ENCODE measurements at places on chromosomes 7 and 10.

GRCh38 chr7:78465894-78466293, 667.3 kb downstream of the PHTF2 start:
- no peak for DNase-seq

DNA sequence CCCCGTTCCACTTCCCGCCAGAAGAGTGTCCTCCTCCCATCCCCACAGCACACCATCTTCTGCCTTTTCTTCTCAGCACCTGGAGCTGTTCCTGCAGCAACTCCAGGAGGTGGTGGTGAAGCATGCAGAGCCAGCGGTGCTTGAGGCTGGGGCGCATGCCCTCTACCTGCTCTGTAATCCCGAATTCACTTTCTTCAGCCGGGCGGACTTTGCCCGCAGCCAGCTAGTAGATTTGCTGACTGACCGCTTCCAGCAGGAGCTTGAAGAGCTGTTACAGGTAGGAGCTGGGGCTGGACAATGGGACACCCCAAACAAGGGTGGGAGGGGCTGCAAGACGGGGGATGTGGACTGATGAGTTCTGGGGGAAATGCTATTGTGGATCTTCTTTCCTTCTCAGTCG, 19.1 kb upstream of the PVRIG start:
- DNase-seq: no peak

DNA sequence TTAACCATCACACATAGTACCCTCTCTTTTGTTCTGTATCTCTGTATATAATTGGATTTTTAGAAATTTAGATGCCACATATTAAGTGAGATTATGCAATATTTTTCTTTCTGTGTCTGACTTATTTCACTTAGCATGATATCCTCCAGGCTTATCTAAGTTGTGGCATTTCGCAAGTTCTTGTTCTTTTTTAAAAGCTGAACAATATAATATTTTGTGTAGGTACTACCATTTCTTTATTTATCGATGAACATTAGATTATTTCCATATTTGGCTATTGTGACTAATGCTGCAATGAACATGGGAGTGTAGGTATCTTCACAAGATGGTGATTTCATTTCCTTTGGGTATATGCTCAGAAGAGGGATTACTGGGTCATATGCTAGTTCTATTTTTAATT, 295.0 kb downstream of the SUGCT start:
- no peak for DNase-seq

GRCh38 chr7:48154792-48155413, 16.4 kb upstream of the ABCA13 start:
- DNase-seq: peak; percentile 38

GRCh38 chr7:77680266-77680665, 16.0 kb upstream of the RSBN1L start:
- no peak for DNase-seq

DNA sequence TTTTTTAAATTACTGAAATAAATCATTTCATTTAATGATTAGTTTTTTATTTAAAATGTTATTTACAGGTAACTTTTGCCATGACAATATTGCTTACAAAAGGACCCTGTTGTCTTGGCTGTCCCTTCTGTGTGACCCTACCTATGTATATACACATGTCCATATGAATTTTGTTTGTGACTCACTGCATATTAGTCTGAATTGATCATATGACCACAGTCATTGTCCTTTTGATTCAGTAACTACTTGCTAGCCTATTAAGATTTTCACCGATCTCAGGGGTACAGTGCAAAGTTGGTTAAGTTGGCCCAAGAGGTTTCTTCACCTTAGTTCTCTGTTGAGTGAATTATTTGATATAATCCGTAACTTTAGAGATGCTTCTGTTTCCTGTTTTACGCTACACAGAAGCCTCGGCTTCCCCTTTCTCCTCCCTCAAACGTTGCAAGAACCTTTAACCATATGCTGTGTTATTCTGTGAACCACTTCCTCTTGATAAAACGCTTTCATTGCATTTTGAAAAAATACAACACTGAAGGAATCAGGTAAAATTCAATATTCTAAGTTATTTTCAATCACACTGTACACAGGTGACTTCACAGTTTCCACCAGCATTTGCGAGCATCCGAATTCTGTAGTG, 43.9 kb downstream of the APBB1IP start:
- DNase-seq: no peak

- DNase-seq: no peak
Observed at GRCh38 chr10:63666836-63667383, 145.7 kb downstream of the REEP3 start.

DNA sequence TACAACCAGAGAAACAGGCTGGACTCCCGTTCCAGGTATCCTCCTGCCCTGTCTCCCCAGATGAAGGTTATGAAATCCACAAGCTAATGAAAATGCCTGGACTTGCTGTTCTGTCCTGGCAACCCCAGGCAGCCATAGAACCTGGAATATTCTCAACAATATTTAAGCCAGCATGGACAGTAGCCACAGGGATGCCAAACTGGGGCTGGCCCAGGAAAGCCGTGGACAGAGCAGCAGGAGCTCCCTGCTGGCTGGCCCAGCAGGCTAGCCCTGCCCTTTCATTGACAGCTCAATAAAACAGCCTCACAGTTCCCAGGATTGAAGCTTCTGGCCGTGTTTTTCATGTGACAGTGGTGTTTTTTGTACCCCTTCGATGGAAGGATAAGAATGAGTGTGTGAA, 230.6 kb downstream of the BMPER start:
- no peak for DNase-seq

- no peak for DNase-seq
Observed at GRCh38 chr10:21159669-21160068, 262.6 kb upstream of the NEBL start.

- DNase-seq: no peak
Observed at GRCh38 chr10:129744134-129745111, 219.7 kb downstream of the EBF3 start.

DNA sequence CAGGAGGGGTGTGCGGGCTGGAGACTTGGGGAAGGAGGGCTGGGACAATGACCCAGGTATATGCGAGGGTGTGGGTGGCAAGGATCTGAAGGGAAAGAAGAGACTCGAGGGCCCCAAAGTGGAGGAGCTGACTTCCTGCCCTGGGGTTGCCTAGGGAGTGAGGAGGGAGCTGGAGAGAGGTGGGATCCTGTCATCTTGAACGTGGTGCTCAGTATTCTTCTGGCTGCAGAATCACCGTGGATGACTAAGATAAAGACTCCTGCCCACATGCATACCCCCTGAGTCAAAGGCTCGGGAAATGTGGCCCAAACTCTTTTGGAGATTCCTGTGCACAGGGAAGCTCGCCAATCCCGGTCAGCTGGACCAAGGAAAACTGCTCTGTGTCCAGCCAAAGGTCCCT, 31.2 kb downstream of the COL17A1 start:
- DNase-seq: no peak

DNA sequence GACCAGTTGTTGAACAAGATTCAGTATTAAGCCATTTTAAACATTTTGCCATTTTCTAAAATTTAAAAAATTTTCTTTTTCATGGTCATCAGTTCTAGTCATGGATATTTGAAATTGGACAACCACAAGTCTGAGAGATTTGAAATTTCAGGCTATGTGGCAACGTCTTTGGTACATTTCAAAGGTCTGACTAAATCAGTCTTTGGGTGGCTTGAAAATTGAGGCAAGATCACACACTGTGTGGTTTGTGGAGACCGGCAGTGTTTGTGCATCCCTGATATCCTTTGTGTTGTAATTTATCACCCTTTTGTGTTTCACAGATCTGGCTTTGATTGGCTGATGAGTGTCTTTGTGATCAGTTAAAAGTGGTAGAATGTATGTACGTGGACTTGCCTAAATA, 35.7 kb downstream of the CCAR1 start:
- no peak for DNase-seq

GRCh38 chr10:58486821-58487220, 25.9 kb upstream of the BICC1 start:
- no peak for DNase-seq

GRCh38 chr10:79472951-79473350, 27.5 kb upstream of the ZCCHC24 start:
- DNase-seq: no peak

DNA sequence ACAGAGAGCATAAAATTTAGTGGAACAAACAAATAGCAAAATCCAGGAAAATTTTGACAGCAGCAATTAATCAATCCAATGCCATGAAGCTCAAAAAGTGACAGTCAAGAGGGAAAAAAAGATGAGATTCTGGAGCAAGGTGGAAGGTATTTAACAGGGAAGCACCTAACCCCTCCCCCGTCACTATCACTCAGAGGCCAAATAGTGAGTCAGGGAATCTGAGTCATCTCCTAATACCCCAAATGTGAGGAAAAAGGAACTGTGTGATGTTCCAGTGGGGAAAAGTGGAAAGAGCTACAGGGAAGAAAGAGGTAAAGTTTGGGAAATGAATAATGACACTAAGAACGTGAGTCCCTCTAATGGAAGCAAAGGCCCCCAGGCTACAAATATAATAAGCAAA, 113.2 kb upstream of the PHF14 start:
- DNase-seq: no peak

DNA sequence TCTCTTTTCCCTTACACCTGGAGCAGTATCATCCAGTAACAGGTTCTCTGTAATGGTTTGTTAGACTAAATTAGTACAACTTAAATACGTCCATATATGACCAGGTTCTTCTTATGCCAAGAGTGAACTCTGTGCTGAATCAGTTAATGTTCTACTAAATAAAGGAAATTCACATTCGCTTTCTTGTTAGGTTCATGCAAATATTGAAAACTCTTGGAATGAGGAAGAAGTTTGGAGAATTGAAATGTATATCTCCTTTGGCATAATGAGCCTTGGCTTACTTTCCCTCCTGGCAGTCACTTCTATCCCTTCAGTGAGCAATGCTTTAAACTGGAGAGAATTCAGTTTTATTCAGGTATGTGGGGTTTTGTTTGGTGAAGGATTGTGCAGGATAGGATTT, 15.3 kb upstream of the CFAP69 start:
- DNase-seq: no peak

GRCh38 chr10:61971003-61971325, 69.5 kb downstream of the ARID5B start:
- DNase-seq: no peak

- no peak for DNase-seq
Observed at GRCh38 chr7:135467207-135467711, 42.6 kb downstream of the CNOT4 start.

DNA sequence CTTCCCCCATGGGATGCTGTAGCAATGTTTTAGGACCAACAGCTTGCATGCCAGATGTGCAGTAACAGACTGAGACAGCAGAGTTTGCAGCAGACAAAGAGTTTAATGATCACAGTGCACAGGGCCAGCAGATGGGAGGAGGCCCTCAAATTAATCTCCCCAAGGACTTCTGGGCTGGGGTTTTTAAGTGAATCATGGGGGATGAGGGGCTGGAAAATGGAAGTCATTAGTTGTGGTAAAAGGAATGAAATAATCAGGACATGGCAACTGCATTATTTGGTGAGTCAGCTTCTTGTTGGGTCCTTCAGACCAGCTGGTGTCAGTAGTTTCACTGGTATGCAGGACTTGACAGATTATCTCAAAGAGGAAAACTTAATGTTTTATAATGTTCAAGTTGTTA, 12.6 kb upstream of the NRBF2 start:
- no peak for DNase-seq

DNA sequence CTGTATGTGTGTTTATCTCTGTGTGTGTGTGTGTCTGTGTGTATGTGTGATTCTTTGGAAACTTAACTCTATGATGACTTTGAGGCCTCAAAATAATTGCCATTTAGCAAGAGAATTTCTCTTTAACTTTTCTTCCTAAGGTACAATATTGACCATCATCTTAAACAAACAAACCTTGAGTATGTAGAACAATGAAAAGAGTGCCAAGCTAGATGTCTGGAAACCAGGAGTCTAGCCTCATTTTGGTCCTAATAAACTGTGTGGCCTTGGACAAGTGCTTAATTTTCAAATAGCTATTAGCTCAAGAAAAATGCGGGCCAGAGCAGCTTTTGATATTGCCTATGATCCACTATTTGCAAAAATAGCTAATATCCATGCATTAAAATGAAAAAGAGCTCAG, 119.3 kb downstream of the RNLS start:
- DNase-seq: no peak

GRCh38 chr10:13184730-13185514, 23.6 kb downstream of the MCM10 start:
- no peak for DNase-seq

GRCh38 chr7:39923091-39923490, 27.0 kb upstream of the CDK13 start:
- no peak for DNase-seq

- no peak for DNase-seq
Observed at GRCh38 chr10:101567165-101568006, 20.7 kb downstream of the POLL start.

DNA sequence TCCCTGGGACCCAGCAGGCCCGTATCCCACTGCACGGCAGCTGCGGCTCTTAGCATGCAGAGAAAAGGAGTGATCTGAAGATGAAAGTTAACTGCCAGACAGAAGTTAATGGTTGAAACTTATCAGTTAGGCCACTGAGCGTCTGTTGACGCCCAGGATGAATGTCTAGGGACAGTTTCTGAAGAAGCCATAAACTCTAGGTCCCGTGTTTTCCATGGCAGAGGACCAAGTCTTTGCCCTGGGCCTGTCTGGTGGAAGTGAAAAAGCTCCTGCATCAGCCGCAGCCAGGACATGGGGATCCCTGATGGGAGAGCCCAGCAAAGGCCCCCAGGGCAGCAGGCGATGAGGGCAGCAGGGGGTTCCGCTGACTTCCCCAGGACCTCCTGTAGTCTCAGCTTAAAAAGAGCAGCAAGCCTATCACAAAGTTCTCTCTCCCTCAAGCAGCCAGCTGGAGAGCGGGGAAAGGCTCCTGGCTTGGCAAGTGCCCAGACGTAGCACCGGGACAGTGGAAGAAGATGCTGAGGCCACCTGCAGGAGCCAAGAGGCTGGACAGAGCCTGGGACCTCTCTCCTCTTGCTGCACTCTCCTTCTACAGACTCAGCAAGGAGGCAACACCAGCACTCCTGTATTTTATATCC, 79.6 kb downstream of the TNS3 start:
- DNase-seq: no peak

DNA sequence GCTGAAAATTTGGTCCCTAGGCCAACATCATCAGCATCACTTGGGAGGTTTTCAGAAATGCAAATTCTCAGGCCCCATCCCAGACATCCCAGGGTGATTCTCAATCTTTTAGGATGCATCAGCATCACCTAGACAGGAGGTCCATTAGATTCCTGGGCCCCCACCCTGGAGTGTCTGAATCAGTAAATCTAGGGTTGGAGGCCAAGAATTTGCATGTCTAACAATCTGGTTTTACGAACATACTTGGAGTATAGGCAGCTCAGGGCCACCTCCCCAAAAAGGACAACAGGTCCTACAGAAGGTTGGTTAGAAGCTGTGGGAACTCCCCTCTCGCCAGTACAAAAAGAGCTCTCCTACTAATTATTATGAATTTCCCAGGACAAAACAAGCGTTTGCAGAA, 15.5 kb downstream of the ZC3HAV1 start:
- peak; percentile 2 for DNase-seq

- DNase-seq: no peak
Observed at GRCh38 chr10:72308320-72308987, 34.7 kb downstream of the DDIT4 start.
